Testis (tissue), 5 donors: ENCODE measurements at places on chromosomes 3 and 15. TPM values are rescaled to one million over a fixed set of nuclear protein-coding genes. Genes with fewer than 3 reads are reported as not detected.

STX19 gene
- not detected for total RNA-seq

FBXL2 gene
- total RNA-seq, result 24.8 TPM

ITIH1 gene
- 3.5 TPM for total RNA-seq

ALG1L2 gene
- total RNA-seq, result not detected

WDR93 gene
- total RNA-seq, result 8.1 TPM

GOLGA6A gene
- 32.4 TPM for total RNA-seq

AHSG gene
- total RNA-seq, result 0.81 TPM

ZDHHC3 gene
- 122 TPM for total RNA-seq

PIF1 gene
- 6.9 TPM for total RNA-seq

RLBP1 gene
- total RNA-seq, result 0.31 TPM

DNA sequence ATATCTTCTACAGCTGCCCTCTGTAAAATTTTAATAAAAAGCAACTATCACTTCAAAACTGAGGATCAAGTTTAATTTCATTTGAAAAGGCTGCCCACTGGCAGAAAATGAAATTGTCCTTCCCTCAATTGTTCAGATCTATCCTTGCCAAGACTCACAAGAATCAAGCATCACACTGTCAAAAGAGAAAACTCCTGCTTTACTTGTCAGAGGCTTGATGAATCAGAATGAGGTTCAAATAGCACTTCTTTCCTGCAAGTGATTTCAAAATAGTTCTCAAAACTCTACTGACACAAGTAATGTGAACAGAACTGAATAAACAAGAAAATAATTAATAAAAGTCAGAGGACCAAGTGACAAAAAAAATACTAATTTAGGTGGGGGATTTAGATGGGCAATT is 70.6 kb downstream of the GOLIM4 start:
- no peak for DNase-seq

DNA sequence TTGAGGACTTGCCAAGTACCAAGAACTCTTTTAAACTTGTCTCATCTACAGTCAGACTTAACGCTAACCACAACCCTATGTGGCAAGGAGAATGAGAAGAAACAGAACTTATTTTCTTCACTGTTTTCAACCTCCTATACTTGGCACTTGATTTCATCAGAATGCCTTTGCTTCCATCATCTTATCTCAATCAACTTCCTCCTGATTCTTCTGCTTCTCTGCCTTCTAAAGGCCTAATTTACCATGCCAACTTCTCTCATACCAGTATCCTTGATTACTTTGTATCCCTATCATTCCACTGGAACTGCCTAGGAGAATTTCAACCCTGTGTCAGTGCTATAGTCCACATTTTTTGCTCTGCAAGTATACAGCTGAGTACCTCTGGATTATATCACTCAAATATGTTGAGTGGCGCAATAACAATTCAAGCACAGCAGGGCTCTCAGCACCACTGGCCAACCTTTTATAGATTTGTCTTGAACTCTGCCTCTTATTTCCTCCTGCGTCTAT is 413.6 kb downstream of the ROBO1 start:
- no peak for DNase-seq

DNA sequence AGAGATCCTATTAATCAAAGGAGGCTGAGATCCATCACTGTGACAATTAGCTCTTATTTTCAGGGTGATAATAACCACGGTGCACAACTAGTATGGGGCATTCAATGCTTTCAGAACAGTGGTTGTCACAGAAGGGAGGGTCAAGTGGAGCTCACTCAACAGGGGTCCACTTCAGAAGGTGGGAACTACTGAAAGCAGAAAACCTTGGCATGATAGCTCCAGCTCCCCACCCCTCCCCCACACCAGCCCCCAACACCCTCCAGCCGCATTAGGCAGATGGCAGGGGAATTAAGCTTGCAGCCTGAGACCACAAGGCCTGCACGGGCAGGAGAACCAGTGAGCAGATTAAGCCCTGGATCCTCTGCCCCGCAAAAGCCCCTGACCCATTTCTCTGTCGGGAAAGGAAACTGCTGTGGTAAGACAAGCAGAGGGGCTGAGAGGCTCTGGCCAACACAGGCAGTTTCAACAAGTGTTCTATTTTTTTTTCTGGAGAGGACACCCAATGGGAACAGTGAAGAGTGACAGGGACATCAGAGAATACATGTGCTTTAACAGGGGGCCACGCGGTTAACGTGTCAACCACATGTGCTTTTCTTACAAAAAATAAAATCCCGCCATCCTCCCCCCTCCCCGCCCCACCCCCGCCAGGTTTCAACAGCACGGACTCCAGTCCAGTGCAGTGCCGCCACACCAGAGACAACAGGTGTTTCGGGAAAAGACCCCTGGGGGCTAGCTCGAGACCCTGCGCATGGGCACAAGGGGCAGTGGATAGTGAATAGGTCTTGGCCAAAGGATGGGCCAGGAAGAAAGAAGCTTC is 997 bp downstream of the FYCO1 start:
- peak; percentile 38 for DNase-seq

- DNase-seq, result no peak
Observed at GRCh38 chr3:122773944-122774509, 19.6 kb downstream of the HSPBAP1 start.

GRCh38 chr3:42043099-42043813 is 47.9 kb upstream of the TRAK1 start:
- no peak for DNase-seq

DNA sequence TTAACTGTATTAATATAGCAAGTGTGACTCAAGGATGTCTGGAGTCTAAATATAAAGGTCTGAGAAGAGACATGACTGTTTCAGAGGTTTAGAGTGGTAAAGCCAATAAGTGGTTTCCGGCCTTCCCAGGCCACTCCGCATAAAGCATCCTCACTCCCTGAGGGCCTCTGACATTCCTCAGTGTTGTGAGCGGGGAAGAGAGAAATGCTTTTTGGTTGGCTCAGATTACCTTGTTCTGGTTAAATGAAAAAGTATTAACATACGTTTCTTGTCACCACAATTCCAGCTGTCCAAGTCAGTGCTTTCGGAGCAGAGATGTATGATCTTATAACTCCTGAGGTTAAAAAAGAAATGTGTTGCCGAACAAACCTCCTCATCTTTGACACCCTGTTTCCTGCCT is 103.8 kb downstream of the RBMS3 start:
- no peak for DNase-seq

DNA sequence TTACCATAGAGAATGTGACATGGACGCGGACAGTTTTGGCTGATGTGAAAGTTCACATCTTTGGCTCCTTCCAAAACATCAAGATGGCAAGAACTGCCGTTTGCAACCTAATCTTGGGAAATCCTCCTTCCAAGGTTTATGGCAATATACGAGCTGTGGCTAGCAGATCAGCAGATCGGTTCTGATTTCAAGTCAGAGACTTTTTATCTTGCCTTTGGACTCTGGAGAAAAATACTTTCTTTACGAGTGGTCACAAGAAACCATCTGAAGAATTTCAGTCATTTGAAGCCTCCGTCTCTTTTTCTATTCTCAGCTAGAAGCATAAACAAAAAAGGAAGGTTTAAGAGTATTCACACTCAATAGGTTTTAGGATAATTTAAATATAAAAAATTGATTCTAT is 153.5 kb upstream of the MEIS2 start:
- DNase-seq, result no peak

GRCh38 chr3:139945386-139945785 is 10.4 kb downstream of the CLSTN2 start:
- no peak for DNase-seq

GRCh38 chr15:36809380-36809779 is 230.0 kb downstream of the CDIN1 start:
- no peak for DNase-seq

- no peak for DNase-seq
Observed at GRCh38 chr3:17974206-17974841, 231.9 kb upstream of the TBC1D5 start.

GRCh38 chr3:99393961-99394360 is 244.4 kb upstream of the COL8A1 start:
- no peak for DNase-seq

DNA sequence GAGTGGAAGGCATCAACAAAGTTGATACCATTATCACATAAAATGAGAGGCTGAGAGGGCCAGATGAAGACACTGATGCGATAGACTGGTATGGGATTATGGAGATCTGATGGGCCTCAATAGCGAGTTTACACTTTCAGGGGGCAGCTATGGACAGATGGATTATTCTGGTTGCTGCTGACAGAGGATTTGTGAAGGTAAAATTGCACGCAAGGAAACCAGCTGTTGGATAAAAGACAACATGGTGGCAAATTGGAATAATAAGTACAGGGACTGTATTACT is 203.9 kb downstream of the MBNL1 start:
- DNase-seq, result no peak

DNA sequence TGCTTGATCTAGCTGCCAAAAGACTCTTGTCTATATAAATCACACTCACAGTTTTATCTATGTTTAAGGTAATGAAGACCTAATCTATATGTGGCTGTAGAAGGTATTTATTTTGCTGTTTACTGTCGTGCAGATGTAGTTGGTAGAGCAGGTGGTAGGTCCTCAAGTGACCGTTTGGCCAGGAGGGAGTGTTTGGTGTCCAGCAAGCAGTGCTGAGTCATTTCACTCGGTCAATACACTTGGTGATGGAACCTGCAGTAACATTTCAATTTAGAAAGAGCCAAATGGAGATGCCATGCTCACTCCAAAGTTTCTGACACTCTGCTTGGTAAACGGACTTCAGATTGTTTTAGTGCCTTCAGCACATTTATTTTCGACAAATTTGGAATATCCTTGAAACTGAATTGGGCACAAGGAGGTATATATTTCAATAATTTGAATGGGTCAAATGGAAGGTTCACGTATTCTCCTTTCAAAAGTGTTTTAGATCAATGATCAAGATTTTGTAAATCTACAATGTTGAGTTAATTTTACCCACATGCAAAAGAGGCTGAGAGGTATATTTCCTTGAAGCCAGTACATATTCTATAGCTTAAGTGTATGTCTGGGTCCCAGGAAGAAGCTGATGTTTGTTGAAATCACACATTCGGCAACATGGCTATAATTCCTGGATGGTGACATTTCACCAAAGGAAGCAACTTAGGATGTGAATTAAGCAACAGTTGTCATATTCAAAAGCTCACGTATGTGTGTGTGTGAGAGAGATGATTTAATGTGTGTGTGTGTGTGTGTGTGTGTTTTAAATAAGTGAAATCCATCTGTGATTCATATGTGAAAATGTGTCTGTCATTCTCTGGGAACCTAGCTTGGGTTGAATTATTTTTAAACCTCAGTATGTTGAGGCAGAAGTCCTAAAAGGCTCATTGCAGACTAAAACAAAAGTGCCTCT is 7.7 kb upstream of the CX3CR1 start:
- no peak for DNase-seq

- peak; percentile 75 for DNase-seq
Observed at GRCh38 chr3:55486101-55486856, 827 bp downstream of the WNT5A start.

DNA sequence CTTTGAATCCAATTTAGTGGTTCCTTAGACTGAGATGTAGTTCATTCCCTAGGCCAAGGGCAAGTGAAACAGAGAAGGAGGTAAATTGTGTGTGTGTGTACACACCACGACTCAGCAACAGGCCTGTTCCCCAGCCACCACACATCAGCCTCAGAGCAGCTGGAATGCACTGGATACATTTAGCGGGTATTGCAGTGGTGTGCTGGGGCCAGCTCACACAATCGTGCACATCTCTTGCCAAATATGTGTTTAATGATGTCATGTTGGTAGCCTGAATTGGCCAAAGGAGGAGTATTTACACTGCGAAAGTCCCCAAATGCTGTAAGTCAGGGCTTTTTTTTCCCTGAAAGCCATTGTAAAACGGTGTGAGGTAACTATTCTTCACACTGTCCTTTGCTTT is 82.3 kb downstream of the RBPMS2 start:
- DNase-seq, result peak; percentile 55

- DNase-seq, result no peak
Observed at GRCh38 chr3:63193647-63194046, 84.5 kb upstream of the SYNPR start.
